ENCODE measurements at places on chromosomes 6 and 20. TPM values are rescaled to one million over a fixed set of nuclear protein-coding genes. Genes with fewer than 3 reads are reported as not detected.

- no peak for DNase-seq
Measured at GRCh38 chr20:53975761-53976160, 94.6 kb downstream of the BCAS1 start.

DNA sequence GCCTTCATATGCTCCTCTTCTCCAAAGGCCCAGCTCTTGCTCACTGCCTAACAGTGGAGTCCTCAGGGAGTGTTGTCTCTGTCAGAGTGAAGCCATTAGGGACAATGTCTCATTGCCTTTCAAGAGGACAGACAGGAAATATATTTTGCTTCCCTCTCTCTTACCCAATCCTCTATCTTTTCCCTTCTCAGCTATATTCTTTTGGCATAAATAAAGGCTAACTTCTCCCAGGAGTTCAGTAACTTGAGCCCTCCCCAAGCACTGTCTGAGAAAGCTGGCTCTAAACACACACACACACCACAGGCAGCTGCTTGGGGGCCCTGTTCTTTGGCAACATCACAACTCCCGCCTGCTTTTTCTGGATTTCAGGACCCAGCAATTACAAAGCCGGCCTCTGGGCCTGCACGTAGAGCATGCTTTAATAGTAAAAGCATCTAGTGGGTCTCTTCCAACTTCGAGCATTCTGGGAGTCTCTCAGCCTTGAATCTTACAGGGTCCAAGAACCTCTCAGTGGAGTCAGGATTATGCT, 34.7 kb upstream of the LAMA4 start:
- peak; percentile 79 for DNase-seq

The TBXT gene
- total RNA-seq: not detected

DNA sequence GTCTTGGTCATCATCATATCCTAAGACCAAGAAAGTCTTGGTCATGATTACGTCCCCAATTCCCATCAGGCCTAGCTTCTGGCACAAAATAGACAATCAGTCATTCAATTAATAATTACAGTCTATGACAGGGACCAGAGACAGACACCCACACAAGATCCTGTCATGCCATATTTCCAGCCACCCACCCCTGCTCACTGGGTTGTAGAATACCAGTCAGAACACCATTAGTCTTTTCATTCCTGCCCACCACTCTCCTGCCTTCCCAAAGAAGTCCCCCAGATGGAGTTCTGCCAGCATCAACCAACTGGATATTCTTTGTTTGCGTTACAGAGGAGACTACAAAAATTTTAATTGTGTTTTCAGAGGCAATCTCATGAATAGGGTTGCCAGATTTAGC, 81.0 kb downstream of the BCAS1 start:
- no peak for DNase-seq

The PXDC1 gene
- total RNA-seq: 25.0 TPM

- no peak for DNase-seq
Measured at GRCh38 chr6:45386501-45386900, 8.8 kb upstream of the SUPT3H start.

All from left ventricle myocardium superior (tissue), 1 donor.